Activated CD4-positive, CD25-positive, alpha-beta regulatory T cell treated with anti-CD3 and anti-CD28 coated beads, Interleukin-2, amount 50 U/mL, for 16 hours (primary cell): ENCODE measurements at places on chromosomes 16 and 17.

DNA sequence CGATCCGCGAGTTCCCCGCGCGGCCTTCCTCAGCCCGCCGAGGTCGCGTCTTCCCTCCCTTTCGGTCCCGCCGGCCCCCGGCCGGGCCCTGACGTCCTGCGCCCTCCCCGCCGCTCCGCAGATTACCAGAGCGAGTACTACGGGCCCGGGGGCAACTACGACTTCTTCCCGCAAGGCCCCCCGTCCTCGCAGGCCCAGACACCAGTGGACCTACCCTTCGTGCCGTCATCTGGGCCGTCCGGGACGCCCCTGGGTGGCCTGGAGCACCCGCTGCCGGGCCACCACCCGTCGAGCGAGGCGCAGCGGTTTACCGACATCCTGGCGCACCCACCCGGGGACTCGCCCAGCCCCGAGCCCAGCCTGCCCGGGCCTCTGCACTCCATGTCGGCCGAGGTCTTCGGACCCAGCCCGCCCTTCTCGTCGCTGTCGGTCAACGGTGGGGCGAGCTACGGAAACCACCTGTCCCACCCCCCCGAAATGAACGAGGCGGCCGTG is 5.4 kb downstream of the LHX1 start:
- DNase-seq, result no peak

DNA sequence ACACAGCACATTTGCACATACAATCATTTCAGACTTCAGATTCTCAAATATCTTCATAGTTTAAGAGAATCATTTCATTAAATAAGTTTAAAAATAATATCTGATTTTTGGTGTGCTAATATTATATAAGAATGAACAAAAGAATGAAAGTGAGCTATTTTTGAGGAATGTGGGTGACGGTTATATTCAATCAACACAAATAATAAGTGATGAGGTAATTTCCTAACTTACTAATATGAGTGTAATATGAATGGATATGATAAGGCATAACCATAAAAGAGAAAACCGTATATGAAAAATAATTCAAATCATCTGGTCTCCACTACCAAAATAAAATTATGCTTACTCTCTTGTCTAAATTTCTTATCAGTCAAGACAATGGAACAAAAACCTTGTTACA is 68.4 kb upstream of the NACA2 start:
- no peak for DNase-seq

GRCh38 chr17:27217631-27218030 is 76.3 kb upstream of the WSB1 start:
- DNase-seq, result no peak

DNA sequence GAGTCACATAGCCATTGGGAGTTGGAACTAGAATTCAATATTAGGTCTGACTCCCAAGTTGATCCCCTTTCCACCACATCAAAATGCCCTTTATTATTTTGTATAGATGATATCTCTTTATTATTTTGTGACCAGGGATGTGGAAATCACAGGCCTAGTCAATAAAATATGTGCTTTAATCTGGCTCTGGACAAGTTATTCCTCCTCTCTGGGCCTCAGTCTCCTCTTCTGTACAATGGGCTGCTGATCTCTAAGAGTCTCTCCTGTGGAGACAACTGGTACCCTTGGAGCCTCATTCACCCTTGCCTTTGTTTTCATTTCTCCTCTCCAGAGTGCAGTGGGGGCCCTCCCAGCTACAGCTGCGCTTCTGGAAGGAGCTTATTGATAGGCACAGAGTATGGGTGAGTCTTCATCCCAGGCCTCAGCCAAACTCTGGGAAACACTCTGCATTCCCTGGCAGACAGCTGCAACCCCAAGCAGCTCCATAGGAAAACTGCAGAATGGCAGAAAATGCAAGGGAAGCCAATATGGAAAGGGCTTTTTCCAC is 4.3 kb upstream of the ABAT start:
- DNase-seq, result no peak

GRCh38 chr16:25064937-25065336 is 46.6 kb upstream of the LCMT1 start:
- DNase-seq, result no peak

DNA sequence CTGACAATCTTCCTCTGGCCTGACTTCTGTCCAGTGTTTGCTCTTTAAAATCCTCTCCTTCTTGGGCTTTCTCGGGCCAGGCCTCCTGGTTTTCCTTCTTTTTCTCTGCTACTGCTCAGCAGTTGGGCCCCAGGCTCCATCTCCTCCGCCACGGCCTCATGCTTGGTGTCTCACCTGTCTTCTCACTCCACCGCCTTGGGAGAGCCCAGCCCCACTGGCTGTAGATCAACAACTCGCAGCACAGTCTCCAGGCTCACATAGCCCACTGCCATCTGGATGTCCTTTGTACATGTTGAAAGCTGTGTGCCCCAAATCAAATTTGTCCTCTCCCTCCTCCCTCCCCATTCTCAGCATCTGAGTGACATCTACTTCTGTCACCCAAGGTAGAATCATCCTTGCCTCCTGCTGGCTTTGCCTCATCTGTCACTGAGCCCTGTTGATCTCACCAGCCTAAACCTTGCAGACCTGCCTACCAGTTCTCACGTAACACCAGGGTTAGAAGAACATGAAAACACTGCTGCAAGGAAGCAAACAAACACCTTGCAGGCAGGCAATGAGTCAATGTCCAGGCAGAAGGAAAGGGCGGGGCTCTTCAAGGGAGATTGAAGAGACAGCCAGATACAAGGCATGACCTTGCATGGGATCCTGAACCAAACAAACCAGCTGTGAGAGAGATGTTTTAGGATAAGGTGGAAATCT is 103.2 kb upstream of the SMURF2 start:
- no peak for DNase-seq

GRCh38 chr16:57844416-57845030 is 42.2 kb upstream of the KIFC3 start:
- DNase-seq, result no peak

- DNase-seq, result no peak
Measured at GRCh38 chr16:12061336-12062055, 85.0 kb downstream of the SNX29 start.

DNA sequence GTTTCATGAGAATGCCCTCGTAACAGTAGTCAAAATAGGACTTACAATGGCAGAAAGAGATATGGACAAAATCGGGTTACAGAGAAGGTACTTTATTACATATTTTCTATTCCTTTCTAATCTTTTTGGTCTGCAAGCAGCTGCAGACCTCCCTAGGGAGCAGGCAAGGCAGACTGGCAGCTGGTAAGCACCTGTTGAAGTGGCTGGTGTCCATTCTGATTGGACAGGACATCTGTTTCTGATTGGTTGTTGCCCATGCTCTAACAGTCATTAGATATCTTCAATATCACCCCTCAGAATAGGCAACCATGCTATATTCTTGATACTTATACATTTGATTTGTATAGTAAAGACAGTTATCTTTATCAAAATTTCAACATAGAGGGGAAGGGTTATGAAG is 606.3 kb downstream of the KCNJ2 start:
- no peak for DNase-seq

GRCh38 chr17:39634384-39634871 is 2.5 kb upstream of the STARD3 start:
- no peak for DNase-seq

DNA sequence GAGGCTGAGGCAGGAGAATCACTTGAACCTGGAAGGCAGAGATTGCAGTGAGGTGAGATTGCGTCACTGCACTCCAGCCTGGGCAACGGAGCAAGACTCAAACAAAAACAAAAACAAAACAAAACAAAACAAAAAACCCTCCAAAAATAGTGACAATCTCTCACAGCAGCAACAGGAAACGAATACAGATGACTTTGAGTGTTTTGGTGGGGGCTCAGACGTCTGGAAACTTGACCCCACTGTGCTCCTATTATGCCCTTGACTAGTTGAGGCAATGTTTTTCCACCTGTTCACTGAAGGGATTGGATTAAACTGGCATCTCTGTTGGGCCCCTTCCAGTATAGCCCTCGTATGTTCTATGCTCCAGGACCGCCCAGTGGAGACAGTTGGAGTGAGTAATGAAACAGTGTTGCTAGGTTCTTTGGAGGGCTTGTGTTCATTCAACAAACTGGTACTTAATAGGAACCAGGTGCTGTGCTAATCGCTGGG is 167.0 kb downstream of the UTP18 start:
- no peak for DNase-seq

- no peak for DNase-seq
Measured at GRCh38 chr16:81899601-81900000, 111.7 kb downstream of the SDR42E1 start.

DNA sequence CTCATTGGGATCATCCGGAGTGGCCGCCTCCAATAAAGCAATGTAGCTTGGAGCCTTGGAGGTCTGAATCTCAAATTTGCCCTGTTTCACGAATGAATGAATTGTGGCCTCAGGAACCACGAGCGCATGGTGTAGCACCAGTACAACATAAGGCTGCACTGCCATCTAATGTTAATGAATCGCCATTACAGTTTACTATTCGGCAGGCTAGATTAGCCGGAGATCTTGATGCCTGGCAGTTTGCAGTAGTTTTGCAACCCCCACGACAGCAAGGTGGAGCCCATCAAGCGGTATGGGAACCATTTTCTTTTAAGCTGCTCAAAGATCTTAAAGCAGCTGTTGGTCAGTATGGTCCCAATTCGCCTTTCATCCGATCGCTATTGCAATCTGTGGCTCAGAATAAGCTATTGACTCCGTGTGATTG is 18.8 kb downstream of the ALOX15B start:
- DNase-seq, result peak; percentile 13

DNA sequence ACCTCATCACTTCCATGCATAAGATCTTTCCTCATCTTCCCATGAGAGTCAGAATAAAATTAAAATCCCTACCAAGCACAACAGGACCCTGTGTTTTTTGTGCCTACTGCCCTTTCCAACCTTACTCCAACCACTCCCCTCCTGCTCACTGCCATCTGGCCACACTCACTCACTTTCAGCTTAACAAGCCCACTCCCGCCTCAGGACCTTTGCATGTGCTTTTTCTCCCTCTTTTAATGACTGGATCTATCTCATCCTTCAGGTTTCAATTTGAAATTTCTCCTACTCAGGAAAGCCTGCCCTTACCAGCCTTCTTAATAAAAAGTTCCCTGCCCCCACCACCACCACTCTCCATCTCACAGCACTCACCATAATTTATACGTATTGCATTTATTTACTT is 14.7 kb downstream of the C17orf67 start:
- no peak for DNase-seq

GRCh38 chr17:7240375-7240774 is 1.1 kb upstream of the PHF23 start:
- no peak for DNase-seq

- DNase-seq, result no peak
Measured at GRCh38 chr16:22282254-22282892, 14.8 kb upstream of the POLR3E start.

GRCh38 chr17:69069226-69069750 is 8.6 kb upstream of the ABCA9 start:
- DNase-seq, result no peak

DNA sequence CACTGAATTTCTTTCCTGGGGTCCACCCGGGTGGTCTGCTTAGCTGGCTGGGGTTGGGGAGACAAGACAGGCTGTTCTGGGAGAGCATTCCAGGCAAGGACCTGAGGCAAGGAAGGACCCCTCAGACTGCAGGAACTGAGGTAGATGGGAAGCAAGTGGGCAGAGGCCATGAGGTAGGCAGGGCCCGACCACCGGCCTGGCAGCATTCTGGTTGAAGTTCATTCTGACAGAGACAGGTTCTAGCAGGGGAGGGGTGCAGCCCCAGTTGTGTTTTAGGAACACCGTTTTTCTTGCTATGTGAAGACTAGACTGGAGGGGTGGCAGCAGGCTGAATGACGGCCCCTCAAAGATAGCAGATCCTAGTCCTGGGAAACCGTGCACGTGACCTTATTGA is 17.5 kb downstream of the B9D1 start:
- no peak for DNase-seq

GRCh38 chr16:70576431-70577255 is 53.0 kb downstream of the SF3B3 start:
- DNase-seq, result no peak

DNA sequence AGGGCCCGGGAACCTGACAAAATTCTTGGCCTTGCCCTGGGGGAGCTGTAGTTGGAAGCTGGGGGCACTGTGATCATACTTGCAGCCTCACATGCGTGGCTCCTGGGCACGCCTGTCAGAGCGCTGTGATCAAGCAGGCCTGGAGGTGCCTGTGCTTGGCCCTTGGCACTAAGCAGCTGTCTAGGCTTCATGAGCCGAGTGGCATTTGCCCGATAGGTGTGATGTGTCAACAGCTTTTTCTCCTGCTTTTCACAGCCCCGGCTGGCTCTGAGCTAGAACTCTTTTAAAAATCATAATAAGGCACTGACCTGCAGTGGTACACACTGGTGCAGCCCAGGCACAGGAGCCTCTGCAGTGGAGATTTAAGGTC is 113.8 kb downstream of the SOCS1 start:
- DNase-seq, result no peak

DNA sequence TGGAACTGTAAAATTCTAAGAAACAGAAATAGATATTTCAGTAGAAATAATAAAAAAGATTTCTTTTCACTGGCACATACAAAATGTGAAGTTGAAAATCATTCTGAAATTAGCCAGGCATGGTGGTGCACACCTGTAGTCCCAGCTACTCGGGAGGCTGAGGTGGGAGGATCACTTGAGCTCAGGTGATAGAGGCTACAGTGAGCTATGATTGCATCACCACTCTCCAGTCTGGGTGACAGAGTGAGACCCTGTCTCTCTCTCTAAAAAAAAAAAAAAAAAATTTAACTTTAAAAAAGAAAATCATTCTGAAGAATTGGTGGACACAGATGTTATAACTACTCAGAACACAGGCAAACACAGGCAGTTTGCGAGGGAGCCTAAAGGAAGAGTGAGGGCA is 97.7 kb upstream of the FA2H start:
- no peak for DNase-seq

GRCh38 chr17:81388091-81388611 is 7.1 kb upstream of the BAHCC1 start:
- DNase-seq, result no peak

DNA sequence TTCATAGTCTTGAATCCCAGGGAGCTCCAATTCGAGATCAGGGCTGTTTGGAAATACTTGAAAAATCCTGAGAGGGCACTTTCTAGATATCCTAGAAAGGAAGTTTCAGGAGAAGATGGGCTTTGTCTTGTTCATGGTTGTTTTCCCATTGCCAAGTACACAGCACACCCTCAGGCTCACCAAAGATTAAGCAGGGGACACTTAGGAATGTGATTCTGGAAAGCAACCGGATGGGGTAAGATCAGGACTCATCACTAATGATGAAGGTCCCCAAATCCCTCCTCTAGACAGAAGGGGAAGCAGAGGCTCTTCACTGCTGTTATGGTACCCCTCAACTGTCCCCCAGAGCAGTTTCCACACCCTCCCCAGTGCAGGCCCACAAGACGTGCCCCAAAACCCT is 40.7 kb downstream of the VAC14 start:
- no peak for DNase-seq

DNA sequence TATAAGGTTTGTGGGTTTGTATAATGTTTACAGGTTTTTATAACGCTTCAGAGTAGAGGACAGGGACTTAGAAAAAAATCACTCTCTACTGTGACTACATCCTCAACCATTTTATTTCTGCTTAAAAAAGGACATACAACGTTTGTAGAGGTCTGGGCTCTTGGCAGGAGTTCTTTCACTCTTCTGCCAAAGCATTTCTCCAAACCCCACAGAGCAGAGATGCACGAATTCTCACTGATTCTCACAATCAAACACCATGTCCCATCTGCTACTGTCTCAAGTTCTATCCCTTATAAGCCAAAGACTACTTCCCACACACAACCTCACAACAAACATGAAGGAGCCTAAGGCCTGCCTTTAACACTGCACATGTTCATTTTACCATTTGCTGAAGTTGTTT is 7.0 kb upstream of the ANKFY1 start:
- DNase-seq, result no peak

GRCh38 chr17:59812139-59812538 is 80.6 kb downstream of the TUBD1 start:
- no peak for DNase-seq

- DNase-seq, result no peak
Measured at GRCh38 chr16:12724226-12724625, 79.5 kb downstream of the CPPED1 start.
